ENCODE measurements at places on chromosomes 12 and 14.

GRCh38 chr12:14403711-14404196, 38.3 kb downstream of the ATF7IP start:
- peak; percentile 68 for DNase-seq

DNA sequence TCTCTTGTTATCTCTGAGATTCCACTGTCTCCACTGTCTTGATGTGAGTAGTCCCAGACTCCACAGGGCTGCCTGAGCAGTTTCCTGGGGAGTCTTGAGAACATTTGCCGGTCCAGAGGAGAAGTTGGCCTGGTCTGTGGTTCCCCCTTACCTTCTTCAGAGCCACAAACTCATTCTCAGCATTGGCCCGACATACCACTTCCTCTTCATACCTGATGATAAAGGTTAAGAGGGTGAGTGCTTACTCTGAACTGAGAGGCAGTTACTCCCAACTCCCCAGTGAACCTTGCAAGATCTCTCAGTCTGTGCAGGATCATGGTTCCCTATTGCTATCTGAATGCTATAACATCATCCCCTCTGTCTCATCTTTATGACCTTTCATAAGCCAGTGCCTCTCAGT, 2.6 kb downstream of the KRT84 start:
- no peak for DNase-seq

- DNase-seq: no peak
Measured at GRCh38 chr12:99005601-99006000, 360.5 kb downstream of the APAF1 start.

DNA sequence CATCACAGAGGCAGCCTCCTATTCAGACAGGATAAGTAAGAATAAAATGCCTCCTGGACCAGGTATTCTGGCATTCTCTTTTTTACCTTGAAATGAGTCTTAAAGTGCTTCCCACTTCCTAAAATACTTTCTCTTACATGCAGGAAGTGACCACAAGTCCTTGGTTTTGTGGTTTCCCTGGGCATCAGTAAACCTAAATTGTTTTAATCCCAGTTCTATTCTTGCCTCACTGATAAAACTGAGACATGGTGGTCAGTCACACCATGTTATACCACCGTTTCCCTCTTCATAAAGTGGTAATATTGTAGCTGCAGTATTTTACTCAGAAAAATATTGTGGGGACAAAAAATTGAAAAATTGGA, 1.2 kb upstream of the SALL2 start:
- DNase-seq: no peak

DNA sequence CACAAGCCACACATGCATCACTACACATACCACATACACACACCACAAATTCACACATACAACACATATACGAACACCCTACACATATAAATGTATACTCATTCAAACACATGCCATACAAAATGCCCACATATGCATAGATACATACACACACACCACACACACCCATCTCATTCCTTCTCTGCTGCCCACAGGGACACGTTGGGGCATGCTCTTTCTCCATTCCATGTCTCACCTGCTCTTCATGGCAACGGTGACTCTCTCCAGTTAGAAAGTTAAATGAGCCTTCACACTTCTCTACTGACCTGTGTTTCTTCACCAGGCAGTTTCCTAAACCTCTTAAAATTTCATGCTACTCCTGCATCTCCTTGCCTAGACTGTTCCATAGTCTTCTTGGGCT, 1194.8 kb downstream of the BCL11B start:
- DNase-seq: no peak

GRCh38 chr12:53208877-53209463, 1.9 kb upstream of the ITGB7 start:
- no peak for DNase-seq

GRCh38 chr12:30880061-30880460, 46.5 kb upstream of the TSPAN11 start:
- DNase-seq: no peak

GRCh38 chr14:69318901-69319475, 59.0 kb downstream of the GALNT16 start:
- no peak for DNase-seq

- no peak for DNase-seq
Measured at GRCh38 chr12:6122201-6122600, 2.3 kb downstream of the VWF start.

DNA sequence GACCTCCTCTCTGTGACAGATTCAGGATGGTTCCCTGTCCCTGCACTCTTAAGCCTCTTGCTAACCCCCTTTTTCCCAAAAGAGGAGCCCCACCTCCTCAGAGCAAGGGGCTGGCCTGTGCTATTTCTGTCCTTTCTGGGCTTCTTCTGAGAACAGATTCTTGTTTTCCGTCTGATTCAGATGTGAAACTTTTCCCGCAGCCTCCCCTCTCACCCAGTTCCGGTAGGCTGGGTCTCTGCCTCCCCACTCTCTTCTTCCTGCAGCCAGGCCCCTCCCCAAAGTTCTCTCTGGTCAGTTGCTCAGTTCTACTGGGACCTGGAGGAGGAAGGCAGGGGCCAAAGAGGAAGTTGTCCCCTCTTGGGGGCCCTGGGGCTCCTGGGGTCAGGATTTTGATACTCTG, 11.8 kb downstream of the PDE1B start:
- no peak for DNase-seq

DNA sequence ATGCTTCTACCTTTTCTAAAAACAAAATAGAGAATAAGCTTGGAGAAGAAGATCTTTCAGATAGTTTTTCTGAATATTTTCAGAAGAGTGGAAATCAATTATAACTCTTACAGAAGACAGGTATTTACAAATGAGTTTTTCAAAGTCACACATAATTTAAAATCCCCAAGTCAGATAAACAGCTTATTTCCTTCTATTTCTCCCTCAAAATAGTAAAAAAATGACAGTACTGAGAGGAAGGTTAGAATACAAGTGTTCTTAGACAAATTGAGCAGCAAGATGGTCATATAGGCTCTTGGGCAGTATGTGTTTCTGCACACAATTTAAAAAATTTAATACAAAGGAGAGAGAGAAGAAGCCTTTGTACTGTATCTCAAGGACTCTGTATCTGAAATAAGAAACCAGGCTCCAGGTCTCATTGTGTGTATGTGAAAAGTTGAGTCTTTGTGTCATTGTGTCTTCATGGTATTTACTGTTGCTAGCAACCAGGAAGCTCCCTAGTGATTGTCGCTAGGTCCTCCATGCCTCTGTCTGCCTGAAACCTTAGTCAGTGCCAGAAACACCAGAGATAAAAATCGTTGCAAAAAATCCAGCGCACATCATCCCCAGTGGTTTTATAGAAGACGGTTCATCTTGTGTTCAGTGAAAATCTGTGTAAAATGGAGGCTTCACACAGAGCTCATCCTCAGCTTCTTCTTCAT, 12.9 kb upstream of the TUBA1A start:
- DNase-seq: no peak

DNA sequence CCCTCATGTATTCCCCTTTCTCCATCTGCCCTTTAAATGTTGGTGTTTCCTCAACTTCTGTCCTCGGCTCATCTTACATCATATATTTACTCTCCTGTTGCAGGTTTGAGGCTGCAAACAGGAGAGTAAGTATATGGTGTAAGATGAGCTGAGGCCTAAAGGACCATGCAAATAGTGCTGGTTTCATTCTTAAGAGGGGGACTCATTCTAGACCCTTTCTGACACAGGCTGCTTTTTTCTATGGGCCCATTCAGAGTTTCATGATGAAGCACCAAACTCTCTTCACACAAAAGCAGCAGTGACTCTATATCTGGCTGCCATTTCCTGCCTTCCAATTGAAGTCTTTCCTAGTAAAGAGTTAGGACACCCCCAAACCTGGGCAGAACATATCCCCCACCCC, 218.5 kb downstream of the PHLDA1 start:
- DNase-seq: peak; percentile 62

DNA sequence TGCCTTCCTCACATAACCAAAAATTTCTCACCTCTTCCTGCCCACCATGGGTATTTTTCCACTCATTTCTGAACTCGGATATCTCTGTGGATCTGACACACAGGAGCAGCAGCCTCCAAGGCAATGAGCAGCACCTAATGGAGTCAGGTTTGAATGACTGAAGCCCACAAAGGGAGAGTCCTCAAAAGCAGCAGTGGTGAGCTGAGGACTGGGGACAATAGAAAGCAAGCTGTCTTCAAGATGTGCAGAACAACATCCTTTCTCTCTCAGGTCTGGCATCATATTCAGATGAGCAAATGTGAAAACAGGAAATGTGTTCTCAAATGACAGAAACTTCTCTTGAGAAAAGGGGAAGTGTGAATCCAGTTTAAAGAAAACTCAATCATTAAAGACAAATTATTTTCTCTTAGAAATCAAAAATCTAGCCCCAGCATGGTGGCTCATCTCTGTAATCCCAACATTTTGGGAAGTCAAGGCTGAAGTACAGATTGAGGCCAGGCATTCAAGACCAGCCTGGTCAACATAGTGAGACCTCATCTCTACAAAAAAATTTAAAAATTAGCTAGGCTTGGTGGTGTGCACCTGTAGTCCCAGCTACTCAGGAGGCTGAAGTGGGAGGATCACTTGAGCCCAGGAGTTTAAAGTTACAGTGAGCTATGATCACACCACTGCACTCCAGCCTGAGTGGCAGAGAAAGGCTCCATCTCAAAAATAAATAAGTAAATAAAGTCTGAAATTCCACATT, 54.2 kb downstream of the C12orf42 start:
- DNase-seq: no peak

DNA sequence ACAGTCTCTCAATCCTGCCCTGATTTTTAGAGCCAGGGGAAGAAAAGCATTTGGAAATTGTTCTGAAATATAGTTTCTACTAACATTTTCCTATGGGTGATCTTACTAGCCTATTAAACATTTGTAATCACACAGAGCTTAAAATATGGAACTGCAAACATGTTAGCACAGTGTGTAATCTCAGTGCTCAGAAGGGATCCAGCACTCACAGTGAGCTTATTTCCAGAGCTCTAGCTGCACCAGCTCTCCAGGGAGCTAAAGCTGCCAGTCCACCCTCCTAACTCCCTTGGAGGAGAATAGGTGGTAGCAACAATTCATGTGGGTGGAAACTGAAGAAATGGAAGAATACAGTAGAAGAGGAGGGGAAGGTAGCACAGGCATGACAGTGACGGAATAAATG, 64.9 kb upstream of the SYT1 start:
- DNase-seq: no peak

GRCh38 chr12:15146585-15146984, 74.6 kb downstream of the RERG start:
- DNase-seq: no peak

GRCh38 chr12:9027161-9028059, 38.1 kb downstream of the KLRG1 start:
- no peak for DNase-seq

GRCh38 chr12:114625294-114625851, 58.6 kb downstream of the TBX3 start:
- DNase-seq: peak; percentile 0

DNA sequence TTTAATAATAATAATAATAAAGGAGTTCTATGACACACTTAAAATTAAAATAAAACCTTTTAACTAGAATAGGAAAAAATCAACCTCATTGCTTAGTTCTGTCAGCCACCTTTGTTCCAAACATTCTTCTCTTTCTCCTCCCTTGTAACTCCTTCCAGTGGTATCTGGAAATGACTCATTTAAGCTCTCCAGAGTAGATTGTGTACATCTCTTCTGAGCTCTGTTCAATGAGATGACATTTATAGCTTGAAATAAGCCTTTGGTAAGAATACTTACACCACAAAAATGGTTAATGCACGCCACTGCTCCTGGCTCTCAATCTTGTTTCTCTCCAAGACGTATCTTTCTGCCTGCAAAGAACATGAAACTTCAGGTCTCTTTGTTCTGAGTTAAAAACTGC, 70.3 kb downstream of the STAB2 start:
- DNase-seq: no peak

DNA sequence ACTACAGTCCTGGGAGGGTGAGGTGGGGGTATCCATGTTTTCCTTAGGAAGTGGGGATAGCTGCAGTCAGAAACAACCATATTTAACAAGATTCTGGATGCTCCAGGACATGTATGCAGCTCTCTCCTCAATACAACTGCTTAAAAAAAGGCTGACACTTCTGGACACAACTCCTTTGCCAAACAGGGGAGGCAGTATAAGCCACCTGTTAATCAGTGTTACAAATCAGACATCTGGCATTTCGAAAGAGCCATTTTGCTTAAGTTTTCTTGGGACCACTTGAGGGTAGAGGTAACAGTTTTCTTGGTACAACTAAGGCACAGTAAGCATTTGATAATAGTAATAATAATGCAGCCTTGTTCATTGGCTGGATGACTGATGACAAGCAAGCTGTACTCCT, 47.1 kb downstream of the RPGRIP1 start:
- no peak for DNase-seq

DNA sequence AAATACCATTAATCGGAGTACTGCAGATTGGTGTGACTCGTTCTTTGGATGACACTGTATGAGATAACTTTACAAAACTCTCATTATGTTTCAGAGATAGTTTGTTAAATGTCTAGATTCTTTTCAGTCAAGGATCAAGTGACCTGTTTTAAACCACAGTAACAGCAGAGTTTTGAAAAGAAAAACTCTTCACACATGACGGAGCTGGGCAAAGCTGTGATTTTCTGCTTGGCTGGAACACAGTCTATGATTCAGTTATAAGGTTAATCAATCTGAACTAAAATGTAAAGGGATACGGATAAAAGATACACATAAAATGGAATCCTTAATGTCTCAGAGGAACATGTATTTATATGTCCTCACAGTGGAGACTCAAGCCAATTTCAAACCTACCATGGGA, 573.2 kb downstream of the PRKD1 start:
- no peak for DNase-seq

DNA sequence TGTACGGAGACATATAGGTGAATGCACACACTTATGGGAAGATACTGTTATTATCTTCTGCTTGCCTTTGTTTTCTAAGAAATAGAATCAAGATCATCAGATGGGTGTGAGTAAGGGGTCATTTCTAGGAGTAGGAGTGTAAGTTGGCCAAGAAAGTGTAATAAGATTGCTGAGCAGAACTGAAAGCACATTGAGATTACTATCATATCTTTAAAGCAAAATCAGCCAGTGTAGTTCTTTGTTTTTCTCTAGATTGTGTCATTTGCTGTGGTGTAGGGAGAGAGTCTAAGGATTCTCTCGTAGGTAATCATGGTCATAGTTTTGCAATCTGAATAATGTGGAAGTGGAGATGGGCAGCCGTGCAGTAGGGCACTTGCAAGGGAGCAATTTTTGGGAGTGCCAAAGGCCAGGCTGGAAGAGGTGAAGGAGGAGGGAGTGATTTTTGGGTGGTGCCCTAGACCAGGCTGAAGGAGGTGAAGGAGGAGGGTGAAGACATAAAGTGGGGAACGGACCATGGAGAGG, 131.6 kb downstream of the RGS6 start:
- no peak for DNase-seq

GRCh38 chr12:99059824-99060511, 414.9 kb downstream of the APAF1 start:
- DNase-seq: no peak

Measured in DMS 273 treated with DMSO at 0.1 percent for 48 hours (cell line).